GM13976 (cell line): ENCODE measurements at places on chromosomes 13 and 19.

DNA sequence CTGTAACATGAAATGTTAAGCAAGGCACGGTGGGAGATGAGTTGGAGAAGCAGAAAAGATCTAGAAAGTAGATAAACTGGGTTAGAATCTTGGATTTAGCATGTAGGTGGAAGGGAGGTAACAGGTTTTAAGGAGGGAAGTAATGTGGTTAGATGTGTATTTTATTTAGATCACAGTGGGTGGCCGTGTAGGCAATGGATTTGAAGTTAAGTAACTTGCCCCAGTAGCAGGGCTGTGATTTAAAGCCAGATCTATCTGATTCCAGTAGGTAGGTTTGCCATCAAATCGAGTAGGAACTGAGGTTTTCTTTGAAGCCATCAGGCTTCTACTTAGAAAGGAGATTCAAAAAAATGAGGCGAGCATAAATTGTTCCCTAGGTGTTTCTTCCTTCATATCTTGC is 50.6 kb upstream of the IL17D start:
- DNase-seq: no peak

- DNase-seq: no peak
These were observed 89.2 kb downstream of the CACNA1A start for GRCh38 chr19:13417054-13417453.

DNA sequence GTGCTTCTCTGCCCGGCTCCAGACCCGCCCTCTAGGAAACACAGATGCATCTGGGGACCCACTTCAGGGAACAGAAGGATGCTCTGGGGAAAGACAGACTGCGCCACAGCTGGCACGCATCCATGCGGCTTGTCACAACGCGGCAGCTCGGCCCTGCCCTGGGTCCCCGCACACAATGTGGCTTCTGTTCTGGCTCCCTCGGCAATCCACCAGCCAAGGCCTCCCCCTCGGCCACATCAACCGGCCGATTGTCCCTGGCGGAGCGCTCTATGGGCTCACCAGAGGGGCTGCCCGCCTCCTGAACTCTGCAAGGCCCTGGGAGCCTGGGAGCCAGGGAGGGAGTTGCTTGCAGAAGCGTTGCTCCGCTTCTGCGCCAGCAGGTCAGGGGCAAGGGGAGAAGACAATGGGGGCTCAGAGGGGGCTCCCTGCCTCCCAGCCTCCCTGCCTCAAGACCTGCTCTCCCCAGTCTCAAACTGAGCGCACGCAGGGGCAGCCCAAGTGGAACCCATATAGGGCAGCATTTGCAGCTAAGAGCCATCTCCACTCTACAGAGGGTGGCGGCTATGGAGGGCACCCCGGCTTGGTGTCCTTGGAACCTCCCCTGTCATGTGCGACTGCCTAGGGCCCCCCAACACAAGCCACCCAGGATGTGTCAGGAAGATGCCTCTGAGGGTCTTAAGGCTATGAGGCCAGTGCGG is 37.9 kb downstream of the MLLT1 start:
- DNase-seq: no peak

GRCh38 chr13:27772651-27773425 is 19.4 kb upstream of the GSX1 start:
- DNase-seq: no peak
